RWPE2 (cell line): ENCODE measurements at places on chromosomes 2 and 18.

DNA sequence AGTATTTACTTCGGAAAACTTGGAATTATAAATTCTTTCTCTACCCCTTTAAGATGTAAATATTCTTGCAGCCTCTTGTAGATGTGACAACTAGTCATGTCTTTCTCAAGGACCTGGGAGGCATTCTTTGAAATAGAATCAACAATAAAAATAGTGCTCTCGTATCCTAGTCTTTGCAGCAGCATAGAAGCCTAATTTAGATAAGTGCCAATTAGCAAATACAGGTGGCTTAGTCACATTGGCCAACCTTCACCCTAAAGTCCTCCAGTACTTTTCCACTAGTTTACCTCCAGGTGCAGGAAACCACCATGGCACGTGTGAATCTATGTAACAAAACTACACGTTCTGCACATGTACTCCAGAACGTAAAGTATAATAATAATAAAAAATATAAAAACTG lies 3.5 kb upstream of the ZSWIM2 start:
- no peak for DNase-seq

DNA sequence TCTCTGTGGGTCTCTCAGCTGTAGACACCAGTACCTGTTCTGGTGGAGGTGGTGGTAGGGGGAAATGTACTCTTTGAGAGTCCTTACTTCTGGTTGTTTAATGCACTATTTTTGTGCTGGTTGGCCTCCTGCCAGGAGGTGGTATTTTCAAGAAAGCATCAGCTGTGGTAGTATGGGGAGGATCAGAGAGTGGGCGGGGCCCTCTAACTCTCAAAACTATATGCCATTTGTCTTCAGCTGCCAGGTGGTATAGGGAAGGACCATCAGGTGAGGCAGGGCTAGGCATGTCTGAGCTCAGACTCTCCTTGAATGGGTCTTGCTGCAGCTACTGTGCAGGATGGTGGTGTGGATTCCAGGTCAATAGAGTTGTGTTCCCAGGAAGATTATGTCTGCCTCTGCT lies 1100.8 kb downstream of the CNTNAP5 start:
- no peak for DNase-seq

DNA sequence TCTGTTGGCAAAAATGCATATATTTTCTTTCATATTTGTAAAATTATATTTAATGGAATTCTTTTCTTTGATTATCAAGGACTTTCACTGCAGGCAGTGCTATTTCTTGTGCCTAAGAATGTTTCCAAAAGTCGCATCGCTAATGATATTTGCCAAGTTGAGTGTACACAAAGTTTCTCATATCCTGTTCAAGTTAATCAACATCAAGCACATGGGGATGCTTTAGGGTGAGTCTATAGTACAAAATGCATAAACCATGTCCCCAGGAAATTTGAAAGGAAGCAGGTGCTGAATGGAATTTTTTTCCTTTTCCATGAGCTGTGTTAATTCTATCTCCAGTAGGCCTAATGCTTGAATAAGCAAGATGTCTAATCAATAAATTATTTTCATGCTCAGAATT lies 129.7 kb downstream of the GALNT1 start:
- DNase-seq, result no peak

DNA sequence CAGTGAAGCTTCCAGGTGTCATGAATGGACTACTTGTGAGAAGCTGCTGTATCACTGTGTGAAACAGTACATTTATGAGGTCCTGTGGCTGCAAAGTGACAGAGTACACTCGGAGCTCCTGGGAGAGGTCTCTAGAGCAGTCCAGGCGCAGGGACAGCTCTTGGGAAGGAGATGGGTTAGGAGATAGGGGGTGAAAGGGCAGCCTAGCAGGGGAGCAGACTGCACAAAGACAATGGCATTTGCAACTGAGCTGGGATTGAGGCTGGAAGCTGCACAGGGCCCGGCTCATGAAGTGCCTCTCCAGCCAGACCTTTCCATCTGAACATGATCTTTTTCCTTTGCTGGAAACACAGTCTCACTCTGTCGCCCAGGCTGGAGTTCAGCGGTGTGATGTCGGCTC lies 83.6 kb downstream of the RHOB start:
- no peak for DNase-seq

GRCh38 chr2:118046634-118047210 lies 32.9 kb upstream of the CCDC93 start:
- DNase-seq, result no peak

- DNase-seq, result no peak
Measured at GRCh38 chr2:230981704-230982103, 14.2 kb upstream of the SPATA3 start.

DNA sequence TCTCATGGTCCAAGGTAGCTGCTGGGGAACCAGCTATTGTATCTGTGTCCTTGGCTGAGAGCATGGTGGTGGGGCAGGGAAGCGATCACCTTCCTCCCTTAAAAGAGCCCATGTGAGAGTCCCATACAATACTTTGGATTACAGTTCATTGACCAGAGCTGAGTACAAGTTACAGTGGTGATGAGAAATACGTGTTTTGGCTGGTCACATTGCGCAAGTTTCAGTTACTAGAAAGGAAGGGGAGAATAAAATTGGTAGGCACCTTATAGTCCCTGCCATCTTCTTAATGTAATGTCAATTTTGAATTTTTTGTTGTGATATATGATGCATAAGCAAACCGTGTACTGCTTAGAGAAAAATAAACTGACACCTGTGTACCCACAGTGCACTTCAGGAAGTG lies 67.7 kb downstream of the ZNF407 start:
- DNase-seq, result no peak

DNA sequence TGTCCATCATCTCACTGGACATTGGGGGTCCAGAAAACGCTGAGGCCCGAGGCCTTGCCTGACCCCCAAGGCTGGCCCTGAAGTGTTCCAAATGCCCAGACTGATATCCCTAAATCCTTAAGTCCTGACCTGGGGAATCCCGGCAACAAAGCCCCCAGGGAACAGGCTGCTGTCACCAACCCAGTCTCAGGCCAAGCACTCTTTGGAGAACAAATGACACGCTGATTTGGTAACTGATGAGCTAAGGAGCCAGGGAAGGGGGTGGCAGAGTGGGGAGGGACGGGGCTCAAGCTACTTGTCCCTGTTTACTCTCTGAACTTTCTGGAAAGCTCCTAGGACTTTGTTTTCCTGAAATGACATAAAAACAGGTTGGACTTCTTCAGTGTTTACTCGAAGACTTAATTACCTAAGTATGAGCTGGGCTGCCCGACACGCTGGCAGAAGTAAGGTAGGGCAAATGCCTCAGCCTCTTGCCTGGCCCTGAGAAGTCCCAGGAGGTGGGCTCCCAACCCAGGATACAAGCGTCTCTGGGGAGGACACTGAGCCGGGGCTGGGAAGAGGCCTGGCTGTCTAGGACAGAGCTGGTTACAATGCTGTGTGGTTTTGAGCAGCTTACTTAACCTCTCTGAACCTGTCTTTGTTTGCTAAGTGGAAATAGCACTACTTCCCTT lies 105.5 kb upstream of the GLI2 start:
- DNase-seq, result no peak

DNA sequence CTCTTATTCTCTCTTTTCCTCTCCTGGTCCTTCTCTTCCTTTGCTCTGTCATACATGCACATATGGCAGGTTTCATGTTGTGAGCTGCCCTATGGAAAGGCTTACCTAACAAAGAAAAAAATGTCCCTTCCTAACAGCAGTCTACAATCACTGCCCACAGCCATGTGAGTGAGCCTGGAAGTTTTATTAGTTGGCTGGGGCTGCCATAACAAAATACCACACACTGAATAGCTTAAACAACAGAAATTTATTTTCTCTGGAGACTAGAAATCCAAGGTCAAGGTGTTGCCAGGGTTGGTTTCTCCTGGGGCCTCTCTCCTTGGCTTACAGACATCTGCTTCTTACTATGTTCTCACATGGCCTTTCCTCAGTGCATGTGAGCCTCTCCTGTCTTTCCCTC lies 142.1 kb downstream of the TRIB2 start:
- DNase-seq, result no peak

GRCh38 chr2:187550857-187551256 lies 3.4 kb downstream of the TFPI start:
- no peak for DNase-seq

DNA sequence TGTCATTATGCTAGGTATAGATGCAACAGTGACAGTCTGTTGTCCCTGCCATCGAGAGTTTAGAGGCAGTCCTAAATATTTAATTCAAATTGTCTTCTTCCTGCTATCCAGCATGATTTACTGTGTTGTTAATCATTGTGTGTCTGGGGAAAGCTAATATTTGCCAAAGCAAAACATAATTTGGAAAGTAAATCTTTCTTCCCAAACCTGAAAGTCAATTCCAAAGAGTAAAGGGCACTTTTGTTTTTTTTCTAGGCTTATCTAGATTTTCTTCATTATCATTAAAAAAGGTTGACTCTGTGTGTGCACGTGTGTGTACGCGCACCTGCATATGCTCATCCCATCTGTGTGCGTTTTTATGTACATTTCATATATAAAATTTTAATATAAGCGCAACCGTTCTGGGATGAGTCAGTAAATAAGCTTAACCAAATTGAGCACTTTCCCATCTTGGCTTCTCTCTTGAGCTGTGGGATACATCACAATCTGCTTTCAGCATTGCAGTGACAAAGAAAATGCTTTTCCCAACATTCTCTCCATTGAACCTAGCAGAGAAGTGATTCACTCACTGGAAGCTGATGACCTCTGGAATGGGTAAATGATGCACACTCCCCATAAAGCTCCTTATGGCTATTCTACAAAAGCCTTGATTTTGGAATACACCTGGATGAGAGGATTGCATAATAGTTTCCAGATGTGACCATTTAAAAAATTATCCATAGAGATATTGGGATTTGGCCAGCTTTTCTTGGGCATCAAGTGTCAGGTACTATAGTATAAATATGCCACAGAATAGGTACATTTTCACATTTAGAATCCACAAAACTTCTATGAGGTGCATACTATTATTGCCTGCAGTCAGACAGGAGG lies 488.4 kb downstream of the ADCYAP1 start:
- DNase-seq, result no peak
